ENCODE measurements at places on chromosomes 1 and 21.

DNA sequence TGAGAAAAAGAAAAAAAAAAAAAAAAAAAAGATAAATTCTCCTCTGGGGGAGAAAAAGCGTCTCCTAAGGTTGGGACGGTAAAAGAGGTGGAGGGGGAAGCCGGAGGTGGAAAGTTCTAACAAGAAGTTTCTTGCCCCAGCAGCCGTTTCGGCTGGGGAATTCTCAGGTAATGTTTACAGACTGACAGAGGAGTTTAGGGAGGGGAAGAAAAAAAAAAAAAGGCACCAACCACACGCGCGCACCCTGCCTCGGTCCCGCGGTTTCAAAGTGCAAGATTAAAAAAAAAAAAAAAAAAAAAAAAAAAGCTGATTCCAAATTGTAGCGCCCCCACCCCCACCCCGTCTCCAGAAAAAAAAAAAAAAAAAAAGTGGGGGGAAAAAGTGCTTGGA lies 504 bp downstream of the DHRS3 start:
- DNase-seq: peak; percentile 69

DNA sequence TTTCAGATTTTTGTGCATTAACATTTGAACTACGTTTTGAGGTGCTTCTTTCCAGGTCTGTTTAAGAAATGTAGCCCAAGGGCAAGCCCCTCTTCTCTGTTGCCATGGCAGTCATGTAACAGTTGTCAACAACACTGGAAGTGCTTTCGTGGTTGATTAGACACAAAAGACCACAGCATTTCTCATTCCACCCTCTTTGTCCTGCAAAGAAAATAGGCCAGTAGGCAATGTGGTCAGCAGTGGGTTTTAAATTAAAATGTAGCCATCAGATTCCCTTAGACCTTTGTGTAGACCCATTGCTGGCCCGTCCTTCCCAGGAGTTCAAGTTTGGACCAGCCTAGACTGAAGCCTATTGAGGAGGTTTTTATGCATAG lies 35.4 kb downstream of the VANGL1 start:
- DNase-seq: no peak

GRCh38 chr1:209732725-209733124 lies 23.1 kb upstream of the TRAF3IP3 start:
- DNase-seq: no peak

DNA sequence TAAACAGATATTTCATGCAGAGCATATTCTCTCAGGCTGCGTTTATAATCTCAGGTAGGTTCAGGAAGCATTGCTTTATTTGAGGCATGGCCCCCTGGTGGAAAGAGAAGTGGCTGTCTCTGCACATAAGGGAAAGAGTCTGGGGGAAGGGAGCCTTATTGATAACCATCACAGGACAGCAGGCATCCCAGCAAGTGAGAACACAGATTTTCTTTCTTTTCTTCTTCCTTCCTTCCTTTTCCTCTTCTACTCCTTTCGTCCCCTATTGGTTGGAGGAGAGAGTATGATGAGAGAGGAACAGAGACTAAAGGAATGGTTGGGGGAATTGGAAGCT lies 21.9 kb downstream of the TSNAX start:
- DNase-seq: peak; percentile 8

- no peak for DNase-seq
Measured at GRCh38 chr1:6923416-6923815, 138.2 kb downstream of the CAMTA1 start.

DNA sequence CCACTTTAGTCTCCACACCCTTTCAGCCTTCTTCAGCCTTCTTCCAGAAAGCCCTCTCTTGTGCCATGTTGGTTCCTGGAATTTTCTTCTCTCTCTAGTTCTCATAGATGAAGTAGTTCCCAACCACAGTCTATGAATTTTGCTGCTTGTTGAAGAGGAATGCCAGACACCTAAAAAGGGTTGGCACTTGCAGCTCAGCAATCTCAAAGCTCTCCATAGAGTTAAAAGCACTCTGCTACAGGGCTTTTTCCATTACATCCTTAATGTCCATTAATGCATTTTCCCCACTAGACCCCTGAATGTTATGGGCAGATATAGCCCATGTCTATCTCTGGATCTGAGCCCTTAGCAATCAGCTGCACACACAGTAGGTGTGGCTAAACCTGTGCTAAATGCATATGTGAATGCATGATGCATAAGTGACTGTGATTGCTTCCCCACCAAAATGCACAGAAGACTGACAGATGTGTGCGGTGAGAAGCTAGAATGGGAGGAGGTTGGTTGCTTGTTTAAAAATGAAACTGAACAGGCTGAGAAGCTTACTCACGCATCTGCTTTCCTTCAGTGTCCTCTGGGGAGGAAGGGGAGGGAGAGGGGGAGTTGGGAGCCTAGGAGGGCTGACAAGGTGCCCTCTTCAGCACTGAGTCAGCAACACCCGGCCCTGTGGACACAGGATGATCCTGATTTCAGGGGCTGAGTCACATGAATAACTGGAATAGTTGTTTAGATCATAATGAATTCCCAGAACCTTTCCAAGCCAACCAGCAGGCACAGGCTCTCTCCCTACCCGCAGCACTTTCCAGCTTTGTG lies 146.1 kb upstream of the FGGY start:
- DNase-seq: no peak

DNA sequence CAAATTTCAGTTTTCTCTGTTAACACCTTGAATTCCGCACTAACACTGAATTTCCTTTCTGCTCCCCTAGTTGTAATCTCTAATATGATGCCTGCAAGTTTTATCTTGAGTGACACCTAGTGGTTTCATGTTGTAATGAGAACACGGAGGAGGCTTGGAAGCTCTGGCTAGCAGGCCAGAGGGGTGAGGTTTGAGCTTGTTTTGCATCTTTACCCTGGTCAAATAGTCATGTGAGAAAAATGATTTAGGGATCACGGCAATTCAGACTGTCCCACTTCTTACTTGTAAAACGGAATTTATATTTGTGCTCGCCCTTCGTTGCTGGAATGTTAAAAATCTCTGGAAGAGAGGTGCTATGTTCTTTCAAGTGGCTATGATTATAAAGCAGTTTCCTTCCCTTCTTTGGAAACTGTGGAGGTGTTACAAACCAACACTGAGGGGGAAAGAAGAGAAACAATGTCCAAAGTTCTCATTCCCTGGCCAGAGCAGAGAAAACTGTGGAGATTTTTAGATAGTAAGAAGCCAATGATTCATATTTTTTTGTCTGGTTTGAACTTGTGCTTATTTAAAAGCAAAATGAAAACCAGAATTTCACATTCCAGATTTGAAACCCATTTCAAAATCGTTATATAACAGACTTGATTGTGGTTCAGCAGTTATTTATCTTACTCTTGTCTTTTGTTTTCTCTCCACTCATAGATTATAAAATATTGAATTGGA lies 5.3 kb upstream of the MROH9 start:
- DNase-seq: no peak

Data from stimulated activated naive CD4-positive, alpha-beta T cell (primary cell).